ENCODE measurements at places on chromosomes 3 and 15. TPM values are rescaled to one million over a fixed set of nuclear protein-coding genes. Genes with fewer than 3 reads are reported as not detected.

PHLDB2 gene
- total RNA-seq, result 2.3 TPM

P2RY14 gene
- 1.5 TPM for total RNA-seq

SCAANT1 gene
- not detected for total RNA-seq

GRK7 gene
- not detected for total RNA-seq

ZDHHC19 gene
- not detected for total RNA-seq

SLC51A gene
- total RNA-seq, result not detected

CPNE9 gene
- not detected for total RNA-seq

CCDC80 gene
- not detected for total RNA-seq

CPB1 gene
- total RNA-seq, result not detected

CCDC66 gene
- total RNA-seq, result 31.0 TPM

PLSCR5 gene
- not detected for total RNA-seq

CSTA gene
- not detected for total RNA-seq

LYZL4 gene
- total RNA-seq, result not detected

TUSC7 gene
- total RNA-seq, result not detected

ALDH1A2 gene
- 0.90 TPM for total RNA-seq

RUVBL1 gene
- total RNA-seq, result 120 TPM

LRRC34 gene
- total RNA-seq, result 4.0 TPM

TRIM42 gene
- not detected for total RNA-seq

DUOXA2 gene
- total RNA-seq, result not detected

CYP19A1 gene
- total RNA-seq, result not detected

SNURF gene
- 19.6 TPM for total RNA-seq

ANKUB1 gene
- not detected for total RNA-seq

CNOT10 gene
- total RNA-seq, result 74.0 TPM

LRRC15 gene
- total RNA-seq, result not detected

NXPE3 gene
- total RNA-seq, result 19.9 TPM

PRRT3 gene
- 8.6 TPM for total RNA-seq

CHRD gene
- total RNA-seq, result not detected

REC114 gene
- total RNA-seq, result not detected

SEMA6D gene
- total RNA-seq, result not detected

CCRL2 gene
- 3.1 TPM for total RNA-seq

SEMA7A gene
- 51.4 TPM for total RNA-seq

UCN2 gene
- not detected for total RNA-seq

SEMA5B gene
- not detected for total RNA-seq

AEN gene
- total RNA-seq, result 81.8 TPM

AHSG gene
- total RNA-seq, result not detected

MOBP gene
- not detected for total RNA-seq

HIGD2B gene
- not detected for total RNA-seq

Data from activated naive CD8-positive, alpha-beta T cell treated with anti-CD3 and anti-CD28 coated beads for 36 hours (primary cell).